ENCODE measurements at places on chromosomes 3 and 15.

GRCh38 chr3:135499426-135499825 lies 466.1 kb upstream of the PPP2R3A start:
- DNase-seq, result no peak

- no peak for DNase-seq
Observed at GRCh38 chr3:50520849-50521248, 17.4 kb upstream of the CACNA2D2 start.

GRCh38 chr3:119619094-119619493 lies 21.4 kb downstream of the PLA1A start:
- DNase-seq, result no peak

GRCh38 chr3:52088445-52089367 lies 32.3 kb upstream of the DUSP7 start:
- DNase-seq, result no peak

GRCh38 chr15:29765898-29766527 lies 56.3 kb downstream of the TJP1 start:
- no peak for DNase-seq

DNA sequence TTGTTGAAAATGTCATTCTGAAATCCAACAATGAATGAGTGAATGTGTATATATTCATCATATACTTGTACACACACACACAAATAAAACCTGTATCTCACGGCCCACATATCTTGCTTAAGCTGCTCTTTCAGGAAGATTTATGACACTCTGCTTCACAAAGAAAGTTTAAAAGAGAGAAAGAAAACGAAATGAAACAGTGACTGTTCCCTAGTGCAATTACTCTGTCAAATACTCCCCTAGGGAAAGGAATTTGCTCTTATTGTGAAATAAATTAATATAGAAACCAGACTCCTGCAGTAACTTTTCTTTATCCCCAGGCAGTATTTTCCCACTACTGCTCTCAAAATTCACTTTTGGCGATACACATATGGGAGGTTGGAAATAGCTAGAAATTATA lies 329.1 kb downstream of the VPS13C start:
- DNase-seq, result no peak

DNA sequence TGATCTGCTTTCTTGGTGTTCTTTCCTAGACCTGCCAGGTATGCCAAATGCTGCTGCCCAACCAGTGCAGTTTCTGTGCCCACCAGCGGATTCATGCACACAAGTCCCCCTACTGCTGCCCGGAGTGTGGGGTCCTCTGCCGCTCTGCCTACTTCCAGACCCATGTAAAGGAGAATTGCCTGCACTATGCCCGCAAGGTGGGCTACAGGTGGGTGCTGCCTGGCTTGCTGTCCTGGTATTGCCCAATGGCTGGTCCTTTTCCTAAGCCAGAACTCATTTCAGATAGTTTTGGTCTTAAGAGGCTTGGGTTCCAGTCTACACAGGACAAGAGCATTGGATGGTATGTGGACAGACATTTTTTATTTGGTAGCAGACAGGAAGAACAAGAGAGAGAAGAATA lies 26.5 kb upstream of the ALPK3 start:
- no peak for DNase-seq

DNA sequence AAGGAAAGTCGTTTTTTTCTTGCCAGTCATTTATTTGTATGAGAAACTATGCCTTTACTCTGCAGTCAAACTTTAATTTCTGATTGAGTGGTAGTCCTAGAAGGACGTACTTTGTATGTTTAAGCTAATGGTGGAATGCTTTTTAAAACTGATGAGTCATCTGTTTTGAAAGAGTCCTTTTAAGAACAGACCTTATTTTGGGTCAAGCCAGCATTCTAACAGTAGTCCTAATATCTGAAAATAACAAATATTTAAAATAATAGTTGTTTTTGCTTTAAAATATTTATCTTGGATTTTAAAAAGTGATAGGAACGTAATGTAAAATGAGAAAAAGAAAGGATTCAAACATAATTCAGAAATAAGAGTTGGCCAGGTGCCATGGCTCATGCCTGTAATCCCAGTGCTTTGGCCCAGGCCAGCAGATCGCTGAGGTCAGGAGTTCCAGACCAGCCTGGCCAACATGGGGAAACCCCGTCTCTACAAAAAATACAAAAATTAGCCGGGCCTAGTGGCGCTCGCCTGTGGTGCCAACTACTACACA lies 1.3 kb upstream of the LRRC58 start:
- DNase-seq, result peak; percentile 22

GRCh38 chr15:98815207-98815606 lies 166.9 kb downstream of the IGF1R start:
- DNase-seq, result no peak

GRCh38 chr3:113985541-113985940 lies 37.7 kb downstream of the ZDHHC23 start:
- DNase-seq, result no peak

GRCh38 chr3:187807086-187807862 lies 62.0 kb upstream of the BCL6 start:
- DNase-seq, result peak; percentile 87

DNA sequence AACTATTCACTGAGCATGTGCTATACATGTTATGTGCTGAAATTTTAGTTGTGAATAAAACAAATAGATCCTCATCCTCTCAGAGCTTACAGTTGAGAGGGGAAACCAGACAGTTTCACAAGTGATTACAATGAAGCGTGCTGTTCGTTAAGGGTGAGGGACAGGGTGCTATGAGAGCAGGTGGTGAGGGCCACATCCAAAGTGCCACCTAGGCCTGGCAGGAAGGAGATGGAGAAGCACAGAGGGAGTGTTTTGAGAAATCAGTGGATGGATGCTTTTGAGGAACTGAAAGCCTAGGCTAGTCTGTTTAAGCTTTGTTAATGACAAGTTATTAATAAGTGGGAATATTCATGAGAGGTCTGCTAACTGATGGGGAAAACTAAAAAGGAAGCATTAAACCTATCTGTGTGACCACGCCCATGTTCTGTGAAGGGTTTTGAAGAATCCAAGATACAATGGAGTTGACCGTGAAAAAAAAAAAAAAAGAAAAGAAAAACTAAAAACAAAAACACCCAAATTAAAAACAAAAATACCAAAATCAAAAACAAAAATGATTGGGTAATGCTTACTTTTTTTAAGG lies 7.3 kb downstream of the MCTP2 start:
- DNase-seq, result peak; percentile 60

- no peak for DNase-seq
Observed at GRCh38 chr3:197508461-197508860, 47.3 kb downstream of the BDH1 start.

- no peak for DNase-seq
Observed at GRCh38 chr3:58066842-58067241, 58.6 kb downstream of the FLNB start.

DNA sequence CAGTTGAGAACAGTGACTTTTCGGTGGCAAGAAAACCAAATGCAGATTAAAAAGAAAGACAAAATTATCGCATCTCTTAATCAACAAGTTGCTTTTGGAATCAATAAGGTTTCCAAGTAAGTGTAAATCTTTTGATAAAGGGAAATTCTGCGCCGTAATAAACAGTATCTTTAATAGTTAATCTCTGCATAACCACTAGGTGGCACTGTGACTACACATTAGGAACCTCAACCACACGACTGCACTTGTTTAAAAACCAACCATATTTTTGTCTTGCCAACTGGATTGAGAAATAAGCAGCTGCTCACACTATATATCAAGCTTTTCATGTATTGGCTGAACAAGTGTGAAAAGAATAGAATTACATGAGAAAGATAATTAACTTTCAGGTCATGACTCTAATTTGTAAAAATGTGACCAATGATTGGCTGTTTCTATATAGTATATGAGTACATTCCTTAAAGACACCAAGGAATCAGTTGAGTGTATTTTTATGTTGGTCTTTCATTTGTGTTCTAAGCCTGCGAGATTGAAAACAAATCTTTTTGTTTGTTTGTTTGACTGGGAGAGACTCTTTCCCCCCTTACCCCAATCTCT lies 72.7 kb downstream of the DZIP3 start:
- peak; percentile 77 for DNase-seq

GRCh38 chr3:165455360-165455759 lies 259.2 kb upstream of the SLITRK3 start:
- DNase-seq, result no peak

DNA sequence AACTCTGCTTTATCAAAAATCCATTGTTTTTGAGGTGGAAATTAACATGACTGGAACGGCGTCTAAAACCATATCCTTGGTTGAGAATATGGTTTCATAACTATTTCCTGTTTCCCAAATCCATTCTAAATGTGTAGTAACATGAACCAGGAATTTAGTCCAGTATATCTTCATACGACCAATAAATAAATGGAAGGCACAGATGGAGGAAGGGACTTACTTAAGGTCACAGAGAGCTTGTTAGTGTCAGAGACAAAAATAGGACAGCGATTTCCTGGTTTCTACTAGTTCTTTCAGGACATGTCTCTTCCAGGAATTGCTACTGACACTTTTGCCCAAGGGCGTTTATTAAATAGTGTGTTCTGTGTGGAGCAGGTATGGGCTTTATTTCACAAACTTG lies 41.2 kb downstream of the HES1 start:
- DNase-seq, result no peak

GRCh38 chr3:98733053-98733811 lies 29.9 kb upstream of the ST3GAL6 start:
- DNase-seq, result peak; percentile 11

- DNase-seq, result no peak
Observed at GRCh38 chr3:191500892-191501291, 39.9 kb downstream of the PYDC2 start.

DNA sequence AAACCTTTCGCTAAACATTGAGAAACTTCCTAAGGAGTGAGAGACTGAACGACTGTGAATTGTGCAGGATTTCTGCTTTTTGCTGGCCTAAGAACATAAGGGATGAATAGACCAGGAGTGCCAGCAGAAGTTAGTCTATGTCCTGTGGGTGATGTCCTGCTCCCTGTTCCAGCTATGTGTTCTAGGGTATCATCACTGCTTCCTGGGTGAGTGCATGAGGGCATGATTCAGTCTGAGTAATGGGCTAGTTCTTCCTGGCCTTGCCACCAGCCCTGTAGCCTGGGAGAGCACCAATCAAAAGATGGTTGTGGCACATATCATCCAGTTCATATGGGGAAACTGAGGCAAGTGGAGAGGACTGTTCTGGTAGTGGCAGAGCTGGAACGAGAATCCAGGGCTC lies 153.9 kb upstream of the TPM1 start:
- no peak for DNase-seq

GRCh38 chr3:15886521-15886920 lies 88.7 kb upstream of the ANKRD28 start:
- no peak for DNase-seq

DNA sequence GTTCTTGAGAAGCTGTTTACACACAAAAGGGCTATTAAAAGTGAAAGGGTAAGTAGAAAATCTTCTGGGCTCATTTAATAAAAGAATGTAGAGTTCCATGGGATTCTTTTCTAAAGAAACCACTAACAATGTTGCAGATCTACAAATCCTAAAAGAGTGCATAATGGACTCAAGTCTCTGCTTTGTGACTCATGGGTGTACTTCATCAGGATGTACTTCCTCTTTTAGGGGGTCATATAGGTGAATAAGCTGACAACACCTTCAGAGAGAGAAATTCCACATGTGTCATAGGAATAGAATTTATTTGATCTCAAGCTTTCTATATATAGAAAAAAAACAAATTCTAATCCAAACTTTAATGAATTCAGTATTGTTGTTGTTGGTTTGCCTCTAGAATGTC lies 355.5 kb downstream of the TIGIT start:
- no peak for DNase-seq

DNA sequence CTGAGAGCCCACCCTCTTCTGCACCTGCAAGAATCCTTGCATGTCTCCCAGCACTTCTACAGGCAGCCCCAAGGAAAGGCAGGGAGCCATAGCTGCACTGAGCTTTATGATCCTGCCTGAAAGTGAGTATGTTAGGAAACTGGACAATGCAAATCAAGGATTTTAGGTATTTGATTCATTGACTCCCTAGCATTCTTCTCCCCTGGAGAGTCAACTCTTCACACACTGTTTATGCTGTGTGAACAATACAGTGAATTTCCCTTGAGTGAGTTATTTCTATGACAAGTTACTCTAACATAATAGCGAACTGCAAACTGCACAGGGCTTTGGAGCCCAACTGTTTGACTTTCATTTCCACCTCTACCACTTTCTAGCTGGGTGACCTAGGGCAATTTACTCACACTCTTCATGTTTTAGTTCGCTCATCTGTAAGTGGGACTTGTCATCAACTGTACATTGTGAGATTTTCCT lies 96.0 kb upstream of the PHLDB2 start:
- DNase-seq, result no peak

GRCh38 chr15:70539912-70540530 lies 223.3 kb downstream of the UACA start:
- no peak for DNase-seq
